Anterior cingulate cortex (tissue), 58 donors: ENCODE measurements at places on chromosomes 7 and 10.

GRCh38 chr10:59753267-59753666 is at the start of gene MRLN:
TSS of gene MRLN (minus strand) at chr10:59753455.
- no peak for DNase-seq

DNA sequence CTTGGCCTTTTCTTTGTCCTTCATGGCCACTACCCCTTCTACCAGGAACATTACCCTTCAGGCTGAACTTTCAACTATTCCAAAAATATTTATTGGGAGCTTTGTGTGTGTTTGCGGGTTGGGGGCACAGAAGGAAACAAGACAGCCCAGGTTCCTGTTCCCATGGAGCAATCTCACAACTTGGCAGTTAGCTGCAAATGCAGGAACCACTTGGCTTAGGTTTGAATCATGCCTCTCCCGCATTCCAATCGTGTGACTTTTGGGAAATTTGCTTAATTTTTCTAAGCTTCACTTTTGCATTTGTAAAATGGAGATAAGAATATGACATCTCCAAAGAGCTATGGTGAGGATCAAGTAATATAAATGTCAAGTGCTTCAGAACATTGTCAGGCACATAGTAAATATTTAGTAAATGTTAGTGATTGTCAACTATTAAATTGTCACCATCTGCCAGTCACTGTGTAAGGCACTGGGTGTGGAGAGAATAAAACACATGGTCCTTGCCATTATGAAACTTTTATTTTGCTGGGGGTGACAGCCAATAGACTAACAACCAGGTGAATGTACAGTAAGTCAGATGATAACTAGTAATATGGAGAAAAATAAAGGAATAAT is 277.1 kb downstream of the SNX13 start:
- no peak for DNase-seq

GRCh38 chr7:40147371-40148246 is 12.8 kb downstream of the SUGCT start:
- no peak for DNase-seq

DNA sequence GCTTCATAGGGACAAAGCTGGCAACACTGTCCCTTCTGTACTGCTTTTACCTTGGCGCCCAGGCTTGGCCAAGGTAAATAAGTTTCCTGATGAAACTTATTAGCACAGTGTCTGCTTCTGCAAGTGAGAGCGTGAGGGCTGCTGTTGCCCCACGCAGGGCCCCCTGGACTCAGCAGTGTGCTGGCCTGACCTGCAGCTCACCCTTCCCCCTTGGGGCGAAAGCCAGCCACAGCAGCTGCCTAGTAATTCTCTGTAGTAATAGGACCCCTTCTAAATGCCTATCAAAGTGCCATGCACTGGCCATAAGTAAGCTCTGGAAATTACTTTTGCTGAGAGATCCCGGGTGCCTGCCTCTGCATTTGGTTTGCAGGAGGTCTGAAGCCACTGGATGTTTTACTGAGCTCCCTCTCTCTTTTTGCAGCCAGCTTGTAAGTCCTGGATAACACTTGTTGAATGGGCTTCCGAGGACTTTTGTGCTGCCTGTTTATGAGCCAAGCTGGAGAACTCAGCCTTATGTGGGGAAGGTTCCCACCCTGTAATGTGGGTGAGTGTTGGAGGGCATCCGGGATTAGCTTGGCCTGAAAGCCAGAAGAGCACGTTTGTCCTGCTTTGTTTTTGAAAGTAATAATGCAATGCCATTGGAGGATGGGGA is 293.9 kb downstream of the C7orf25 start:
- no peak for DNase-seq

DNA sequence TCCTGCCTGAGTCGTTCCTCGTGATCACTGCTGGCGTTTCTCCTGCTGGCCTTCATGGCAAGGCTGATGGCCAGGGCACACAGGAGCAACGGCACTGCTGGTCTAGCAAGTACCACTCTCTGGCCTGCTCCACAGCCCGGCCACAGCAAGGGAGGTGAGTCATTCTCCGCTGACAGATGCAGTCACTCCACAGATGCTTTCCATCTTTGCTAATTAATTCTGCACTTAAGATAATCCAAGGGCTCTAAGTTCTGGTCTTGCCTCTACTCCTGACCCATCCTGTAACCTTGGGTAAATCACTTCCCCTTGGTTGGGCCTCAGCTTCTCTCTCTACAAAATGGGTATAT is 244.4 kb downstream of the RPS24 start:
- DNase-seq, result peak; percentile 46

GRCh38 chr7:3301831-3302618 is 973 bp downstream of the SDK1 start:
- DNase-seq, result no peak

- no peak for DNase-seq
These were observed 2.7 kb downstream of the EVX1 start for GRCh38 chr7:27245124-27245797.

DNA sequence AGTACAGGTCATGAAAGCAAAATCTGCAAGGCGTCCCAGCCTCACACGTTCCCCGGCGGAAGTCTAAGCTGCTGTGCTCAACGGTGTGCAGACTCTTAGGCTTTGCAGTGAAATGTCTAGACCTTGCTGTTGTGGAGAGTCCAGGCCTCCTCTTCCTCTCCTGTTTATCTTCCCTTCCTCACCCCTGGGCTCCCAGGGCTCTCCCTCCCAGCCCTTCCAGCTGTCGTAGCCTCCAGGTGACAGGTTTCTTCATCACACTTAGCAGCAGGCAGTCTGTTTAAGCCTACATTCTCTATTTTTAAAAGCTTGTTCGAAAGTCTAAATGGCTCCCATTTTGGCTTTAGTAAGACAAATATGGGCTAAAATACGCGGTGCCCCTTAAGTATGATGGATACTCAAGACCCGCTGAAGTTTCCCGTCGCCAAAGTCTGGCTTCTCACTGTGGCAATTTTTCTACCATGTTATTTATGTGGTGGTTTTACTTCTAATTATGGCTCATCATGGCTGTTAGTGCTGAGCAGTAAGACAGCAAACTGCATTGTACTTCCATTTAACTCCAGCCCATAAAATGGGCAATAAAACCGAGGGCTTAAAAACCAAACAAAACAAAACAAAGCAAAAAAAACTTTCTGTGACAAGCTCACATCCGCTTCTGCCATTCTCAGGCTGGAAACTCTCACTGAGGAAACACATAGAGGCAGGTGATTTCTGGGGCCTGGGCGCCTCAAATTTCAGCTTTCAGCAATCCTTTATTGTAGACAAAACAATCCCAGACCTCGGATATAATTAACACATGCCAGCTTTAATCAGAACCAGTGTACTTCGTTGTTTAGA is 243.2 kb downstream of the SNX10 start:
- no peak for DNase-seq

DNA sequence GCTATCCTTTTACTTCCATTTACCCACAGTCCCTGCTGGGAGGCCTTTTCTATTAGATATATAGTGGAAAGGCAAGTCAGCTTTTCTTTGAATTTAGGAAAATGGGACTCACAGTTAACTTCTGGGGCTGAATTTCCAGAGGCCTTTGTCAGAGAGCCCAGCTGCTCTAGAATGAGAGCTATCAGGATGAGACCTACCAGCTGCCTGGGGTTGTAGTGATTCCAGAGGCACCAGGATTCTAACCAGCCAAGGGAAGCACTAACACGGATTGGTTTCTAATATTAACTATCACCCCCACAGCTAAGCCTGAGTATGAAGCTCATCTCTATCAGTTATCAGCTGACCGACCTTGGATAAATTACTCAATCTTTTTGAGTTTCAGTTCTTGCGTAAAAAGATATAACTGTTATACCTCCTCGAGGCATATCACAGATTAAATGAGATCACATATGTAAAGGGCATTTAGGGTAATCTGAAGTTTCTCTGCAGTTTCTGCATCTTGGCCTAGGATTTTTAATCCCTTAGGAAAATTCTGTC is 56.6 kb upstream of the CALD1 start:
- no peak for DNase-seq

- no peak for DNase-seq
These were observed 497.6 kb upstream of the PHF14 start for GRCh38 chr7:10475940-10476641.

GRCh38 chr10:34292194-34292565 is 522.9 kb downstream of the PARD3 start:
- DNase-seq, result no peak

DNA sequence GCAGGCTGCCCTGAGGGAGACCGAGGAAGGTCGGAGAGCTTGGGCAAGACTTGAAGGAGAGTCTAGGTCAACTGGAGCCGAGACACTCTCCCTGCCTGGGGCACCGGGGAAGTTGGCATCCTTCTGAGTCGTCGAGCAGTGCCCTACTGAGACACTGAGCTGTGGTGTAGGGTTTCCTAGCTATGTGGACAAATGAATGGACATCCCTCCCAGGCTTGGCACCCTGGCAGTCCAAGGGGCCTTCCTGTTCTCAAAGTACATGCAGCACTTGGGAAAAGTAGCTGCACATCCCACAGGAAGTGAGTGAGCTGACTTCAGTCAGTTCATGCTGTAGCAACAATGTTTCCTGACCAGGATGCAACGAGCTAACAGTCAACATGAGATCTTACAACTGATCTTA is 57.2 kb upstream of the INPP5A start:
- no peak for DNase-seq

DNA sequence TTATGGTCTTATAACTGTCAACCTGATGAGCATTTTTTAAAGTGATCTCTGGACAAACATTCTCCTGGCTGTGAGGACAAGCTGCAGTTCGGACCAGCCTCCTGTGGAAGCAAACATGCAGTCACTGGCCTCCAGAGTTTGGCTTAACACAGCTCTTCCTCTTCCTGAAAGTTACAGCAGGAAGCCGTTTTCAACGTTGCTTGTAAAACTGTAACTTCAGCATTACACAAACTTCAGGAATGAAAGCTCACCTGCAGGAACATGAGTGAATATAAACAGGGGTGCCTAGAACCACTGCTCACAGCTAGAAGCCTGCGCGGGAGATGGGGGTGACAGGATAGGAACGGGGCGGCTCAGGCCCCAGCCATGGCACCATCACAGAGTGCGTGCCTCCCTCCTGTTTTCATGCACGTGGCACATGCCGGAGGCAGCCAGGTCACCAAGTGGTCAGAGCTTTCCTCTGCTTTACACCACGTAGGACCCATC is 292.9 kb upstream of the PITRM1 start:
- no peak for DNase-seq

DNA sequence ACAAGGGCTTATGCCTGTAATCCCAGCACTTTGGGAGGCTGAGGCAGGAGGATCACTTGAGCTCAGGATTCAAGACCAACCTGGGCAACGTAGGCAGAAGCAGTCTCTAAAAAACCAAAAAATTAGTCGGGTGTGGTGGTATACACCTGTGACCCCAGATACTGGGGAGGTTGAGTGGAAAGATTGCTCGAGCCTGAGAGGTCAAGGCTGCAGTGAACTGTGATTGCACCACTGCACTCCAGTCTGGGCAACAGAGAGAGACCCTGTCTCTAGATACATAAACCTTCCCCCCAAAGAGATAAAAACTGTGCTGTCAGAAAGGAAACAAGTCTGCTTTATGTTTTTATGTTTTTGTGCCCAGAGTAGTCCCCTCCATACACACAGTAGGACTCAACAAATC is 27.5 kb upstream of the CDK13 start:
- DNase-seq, result no peak

- DNase-seq, result no peak
These were observed 18.6 kb downstream of the OCM2 start for GRCh38 chr7:97971120-97971989.

DNA sequence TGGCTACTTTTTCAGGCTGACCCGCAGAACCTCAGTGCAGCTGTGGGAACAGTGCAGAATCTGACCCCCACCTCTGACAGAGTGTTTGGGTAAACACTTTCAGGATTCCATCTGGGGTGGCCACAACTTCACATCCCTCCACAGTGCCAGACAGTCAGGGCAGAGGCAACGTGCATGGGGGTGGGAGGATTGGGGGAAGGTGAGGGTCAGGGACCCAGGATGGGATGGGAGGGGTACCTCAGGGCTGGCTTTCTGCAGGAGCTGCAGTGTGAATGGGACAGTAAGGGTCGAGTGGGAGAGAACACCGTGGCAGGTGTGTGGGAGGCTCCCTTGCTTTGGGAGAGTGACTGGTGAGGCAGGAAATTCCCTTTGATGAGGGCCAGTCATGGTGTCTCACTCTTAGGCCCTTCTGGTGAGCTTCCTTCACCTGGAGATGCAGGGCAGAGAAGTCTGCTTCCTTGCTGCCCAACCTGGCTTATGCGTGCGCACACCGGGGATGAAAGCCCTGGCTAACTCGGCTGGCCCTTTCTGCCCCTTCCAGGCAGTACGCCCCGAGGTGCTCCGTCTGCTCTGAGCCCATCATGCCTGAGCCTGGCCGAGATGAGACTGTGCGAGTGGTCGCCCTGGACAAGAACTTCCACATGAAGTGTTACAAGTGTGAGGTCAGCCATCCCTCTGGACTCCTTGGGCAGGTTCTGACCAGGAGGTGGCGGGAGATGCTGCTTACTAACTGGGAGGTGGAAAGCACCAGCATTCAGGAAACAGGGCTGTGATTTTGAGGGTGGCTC is 8.4 kb downstream of the ZYX start:
- DNase-seq, result no peak

GRCh38 chr10:91247360-91248111 is 27.1 kb downstream of the PCGF5 start:
- no peak for DNase-seq

DNA sequence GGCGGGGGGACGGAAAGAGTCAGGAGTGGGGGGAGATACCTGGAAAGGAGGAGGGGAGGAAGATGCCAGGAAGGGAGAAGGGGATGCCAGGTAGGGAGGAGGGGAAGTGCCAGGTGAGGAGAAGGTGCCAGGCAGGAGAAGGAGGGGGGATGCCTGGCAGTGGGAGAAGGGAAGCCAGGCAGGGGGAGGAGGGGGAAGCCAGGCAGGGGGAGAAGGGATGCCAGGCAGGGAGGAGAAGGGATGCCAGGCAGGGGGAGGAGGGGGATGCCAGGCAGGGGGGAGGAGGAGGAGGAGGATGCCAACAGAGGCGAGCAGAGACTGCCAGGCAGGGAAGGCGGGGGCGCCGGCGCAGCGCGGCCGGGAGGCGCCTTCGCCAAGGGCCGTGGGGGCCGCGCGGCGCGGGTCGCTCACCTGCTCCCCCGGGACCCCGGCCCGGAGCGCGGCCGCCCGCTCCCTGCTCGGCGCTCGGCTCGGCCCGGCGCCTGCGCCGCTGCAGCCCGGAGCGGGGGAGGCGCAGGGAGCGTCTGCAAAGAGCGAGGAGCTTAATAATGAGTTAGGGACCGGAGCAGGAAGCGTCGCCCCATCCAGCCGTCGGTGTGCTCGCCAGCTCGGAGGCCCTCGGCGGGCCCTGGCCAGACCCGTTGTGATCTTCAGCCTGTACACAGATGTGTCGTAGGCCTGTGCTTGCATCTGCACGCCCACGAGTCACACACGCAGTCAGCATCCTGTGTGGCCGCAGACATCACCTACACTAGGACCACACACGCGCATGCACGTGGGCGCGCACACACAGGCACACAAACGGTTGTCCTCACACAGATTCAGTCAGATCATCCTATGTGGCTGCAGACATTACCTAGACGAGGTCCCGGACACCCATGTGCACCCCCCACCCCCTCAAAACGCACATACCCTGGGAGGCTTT is 28.4 kb upstream of the SMARCD3 start:
- peak; percentile 34 for DNase-seq
